ENCODE measurements at places on chromosomes 6 and 20.

GRCh38 chr6:148700741-148701311 is 46.0 kb upstream of the UST start:
- DNase-seq, result no peak

DNA sequence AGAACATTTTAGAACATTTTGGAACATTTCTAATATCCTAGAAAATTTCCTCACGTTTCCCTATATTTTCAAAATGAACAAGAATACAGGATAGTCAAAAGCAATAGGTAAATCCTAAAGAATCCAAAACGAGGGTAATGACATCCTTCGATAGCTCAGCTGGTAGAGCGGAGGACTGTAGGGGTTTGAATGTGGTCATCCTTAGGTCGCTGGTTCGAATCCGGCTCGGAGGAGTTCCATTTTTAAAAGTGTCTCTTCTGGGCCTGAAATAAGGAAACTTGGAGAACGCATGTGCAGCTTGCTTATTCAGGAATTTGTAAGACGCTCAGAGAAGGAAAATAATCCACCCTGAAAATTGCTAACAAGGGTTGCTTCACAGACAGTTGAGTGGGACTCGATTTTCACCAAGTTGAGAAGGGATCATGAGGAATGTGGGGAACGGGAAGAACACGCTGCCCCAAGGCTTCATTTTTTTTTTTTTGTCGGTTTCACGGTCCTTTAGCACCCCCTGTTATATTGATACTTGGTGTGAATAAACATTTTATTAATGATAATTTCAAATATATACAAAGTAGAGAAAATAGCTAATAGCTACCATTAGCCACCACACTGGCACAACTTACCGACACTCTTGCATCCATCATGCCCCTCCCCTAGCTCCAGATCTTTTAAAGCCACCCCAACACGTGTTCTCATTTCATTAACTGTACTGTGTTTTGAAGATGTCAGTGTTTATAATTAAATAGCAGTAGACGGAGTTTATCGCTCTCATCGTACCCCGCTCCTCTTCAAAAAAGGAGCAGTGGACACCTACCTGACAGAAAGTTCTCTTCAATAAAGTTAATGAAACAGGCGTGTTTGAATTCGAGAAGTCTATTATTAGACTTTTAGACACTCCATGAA is 1.8 kb upstream of the ABT1 start:
- peak; percentile 63 for DNase-seq

DNA sequence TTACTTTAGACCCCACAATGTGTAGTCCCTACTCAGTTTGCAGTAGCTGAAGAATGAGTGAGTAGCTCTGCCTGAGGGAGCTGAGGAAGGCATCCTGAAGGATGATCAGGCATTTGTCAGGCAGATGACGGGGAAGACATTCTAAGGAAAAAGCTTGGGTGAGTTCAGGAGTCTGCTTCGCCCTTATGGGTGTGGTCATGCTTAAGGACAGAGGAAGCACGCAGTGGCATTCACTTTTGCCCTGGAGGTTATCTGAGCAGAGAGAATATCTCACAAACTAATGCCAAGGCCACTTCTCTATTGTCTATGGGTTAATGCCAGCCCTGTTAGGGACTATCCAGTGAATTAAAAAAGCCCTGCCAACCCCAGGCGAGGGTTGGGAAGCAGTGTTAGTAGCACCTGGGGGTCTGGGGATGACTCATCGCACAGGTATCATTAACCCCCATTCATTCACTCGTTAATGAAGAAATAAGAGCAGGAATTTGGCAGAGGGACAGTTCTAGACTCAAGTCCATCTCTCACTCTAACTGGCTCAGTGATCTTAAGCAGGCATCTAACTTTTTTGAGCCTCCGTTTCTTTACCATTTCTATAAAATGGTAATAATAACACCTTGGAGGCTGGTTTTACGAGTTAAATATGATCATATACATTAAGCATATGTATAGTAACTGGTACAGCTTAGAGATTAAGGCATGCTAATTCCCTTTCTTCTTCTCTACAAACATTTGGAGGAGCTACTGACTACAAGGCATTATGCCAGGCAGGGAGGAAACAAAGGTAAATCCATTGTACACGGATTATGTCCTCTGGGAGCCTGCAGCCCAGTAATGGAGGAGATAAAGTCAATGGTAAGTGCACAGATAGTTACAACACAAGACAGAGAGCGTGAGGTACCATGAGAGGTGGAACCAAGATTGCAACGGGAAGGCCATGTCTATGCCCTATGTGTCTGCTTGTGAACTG is 93.2 kb upstream of the AKIRIN2 start:
- DNase-seq, result no peak

DNA sequence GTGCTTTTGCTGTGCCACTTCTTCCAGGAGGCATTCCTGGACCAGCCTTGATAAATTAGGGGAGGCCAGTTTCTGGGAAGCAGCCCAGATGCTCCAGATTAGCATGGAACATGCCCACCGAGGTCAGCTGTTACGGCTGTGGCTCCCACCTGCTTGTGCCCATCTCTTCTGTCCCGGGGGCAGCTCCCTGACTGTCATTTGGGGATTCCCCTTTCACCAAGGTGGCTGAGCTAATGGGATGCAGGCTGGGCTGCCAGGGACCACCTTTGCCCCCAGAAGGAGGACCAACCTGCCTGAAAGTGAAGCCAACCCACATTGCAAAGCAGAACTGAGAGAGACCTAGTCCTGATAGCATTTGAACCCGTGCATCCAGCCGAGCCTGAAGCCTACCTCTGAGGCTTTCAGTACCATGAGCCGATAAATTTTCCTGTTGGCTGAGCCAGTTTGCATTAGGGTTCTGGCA is 85.3 kb downstream of the PTPN1 start:
- DNase-seq, result no peak

GRCh38 chr6:147080225-147080624 is 124.0 kb upstream of the STXBP5 start:
- DNase-seq, result no peak

DNA sequence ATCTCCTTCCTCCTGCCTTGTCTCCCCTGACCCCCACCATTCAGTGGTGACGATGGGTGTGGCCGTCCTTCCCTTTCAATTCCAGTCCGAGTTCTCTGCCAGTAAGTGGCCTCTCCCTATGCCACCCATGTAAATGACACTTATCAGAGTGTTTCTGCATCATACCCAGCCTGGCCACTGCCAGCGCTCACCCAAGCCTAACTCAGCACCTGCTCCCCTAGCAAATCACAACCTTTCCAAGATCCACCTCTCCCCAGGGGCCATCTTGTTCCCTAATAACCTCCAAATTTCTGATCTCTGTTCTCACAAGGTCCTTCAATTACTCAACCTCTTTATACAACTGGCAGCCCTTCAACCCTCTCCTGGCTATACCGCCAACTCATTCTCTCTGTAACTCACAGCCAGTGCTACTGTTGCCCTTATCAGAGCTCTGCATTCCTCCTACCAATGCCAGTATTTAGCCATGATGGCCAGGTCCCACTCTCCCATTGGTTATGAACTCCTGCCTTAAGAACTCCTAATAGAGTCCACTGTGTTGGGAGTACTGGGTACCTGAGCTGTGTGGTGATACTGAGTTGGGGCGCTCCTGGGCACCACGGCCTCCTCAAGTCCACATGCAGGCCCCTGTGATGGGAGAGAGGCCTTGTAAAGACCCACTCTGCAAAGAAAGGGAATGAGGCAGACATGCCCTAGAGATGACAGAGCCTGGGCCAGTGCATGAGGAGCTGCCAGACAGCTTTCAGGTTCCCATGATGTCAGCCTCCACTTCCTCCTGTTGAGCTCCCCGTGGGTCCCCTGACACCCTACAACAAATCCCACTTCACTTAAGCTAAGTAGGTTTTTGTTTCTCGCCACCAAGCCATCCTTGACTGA is 187.4 kb upstream of the RREB1 start:
- no peak for DNase-seq

GRCh38 chr6:87723170-87724078 is 21.4 kb upstream of the AKIRIN2 start:
- DNase-seq, result peak; percentile 89

DNA sequence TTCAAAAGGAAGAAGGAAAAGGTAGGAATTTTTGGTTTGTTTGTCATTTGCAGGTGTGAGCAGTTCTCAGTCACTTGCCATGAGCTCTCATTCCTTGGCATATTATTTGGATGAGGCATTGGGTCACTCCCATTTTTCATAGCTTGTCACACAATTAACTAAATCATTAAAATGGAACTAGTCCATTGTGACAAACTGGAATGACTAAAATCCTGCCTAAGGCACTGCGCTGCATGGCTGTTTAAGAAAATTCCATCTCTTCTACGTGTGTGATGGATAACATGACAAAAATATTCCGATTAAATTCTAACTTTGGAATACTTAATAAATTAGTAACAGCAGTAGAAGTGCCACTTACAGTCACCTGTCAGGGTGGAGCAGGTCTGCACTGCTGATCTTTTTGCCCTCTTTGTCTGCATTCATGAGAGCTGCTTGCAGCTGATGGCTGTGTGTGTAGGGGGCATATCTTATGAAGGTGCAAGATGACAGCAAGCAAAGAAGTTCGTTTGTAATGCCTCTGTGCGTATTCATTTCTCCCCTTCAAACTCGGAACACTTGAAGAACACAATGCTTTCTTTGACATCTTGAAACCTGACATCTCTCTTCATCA is 1292.6 kb upstream of the MAP3K7 start:
- DNase-seq, result no peak

- peak; percentile 17 for DNase-seq
Measured at GRCh38 chr6:139970591-139970991, 596.1 kb upstream of the CITED2 start.

DNA sequence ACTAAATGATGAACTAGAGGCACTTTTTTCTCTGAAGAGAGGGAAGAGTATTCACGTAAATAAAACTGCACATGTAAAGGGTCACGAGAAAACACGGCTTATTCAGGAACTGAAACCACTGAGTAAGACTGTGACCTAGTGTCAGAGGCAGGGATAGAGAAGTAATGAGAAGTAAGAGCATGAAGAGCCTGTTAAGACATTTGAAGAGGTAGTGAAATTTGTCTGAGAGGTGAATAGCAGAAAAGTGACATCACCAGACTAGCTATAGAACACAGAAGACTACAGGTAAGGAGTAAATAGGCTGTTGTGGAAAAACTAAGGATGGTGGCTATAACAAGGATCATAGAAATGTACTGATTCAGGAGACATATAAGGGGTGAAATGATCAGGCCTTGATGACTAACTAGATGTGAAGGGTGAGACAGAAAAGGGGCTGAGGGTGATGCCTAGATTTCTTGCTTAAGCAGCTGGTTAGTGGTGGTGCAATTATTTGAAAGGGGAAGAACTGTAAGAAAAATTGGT is 76.8 kb downstream of the REV3L start:
- no peak for DNase-seq
